ENCODE measurements at places on chromosomes 16 and 17.
A peak's percentile ranks its signal among the peaks of the same experiment; 100 is the strongest.

- no peak for DNase-seq
Observed at GRCh38 chr17:37239690-37240334, 136.0 kb upstream of the C17orf78 start.

- no peak for DNase-seq
Observed at GRCh38 chr17:65079489-65079900, 23.0 kb upstream of the GNA13 start.

GRCh38 chr17:70636517-70637133, 467.3 kb downstream of the KCNJ2 start:
- no peak for DNase-seq

GRCh38 chr16:51327001-51327400, 175.9 kb upstream of the SALL1 start:
- no peak for DNase-seq

DNA sequence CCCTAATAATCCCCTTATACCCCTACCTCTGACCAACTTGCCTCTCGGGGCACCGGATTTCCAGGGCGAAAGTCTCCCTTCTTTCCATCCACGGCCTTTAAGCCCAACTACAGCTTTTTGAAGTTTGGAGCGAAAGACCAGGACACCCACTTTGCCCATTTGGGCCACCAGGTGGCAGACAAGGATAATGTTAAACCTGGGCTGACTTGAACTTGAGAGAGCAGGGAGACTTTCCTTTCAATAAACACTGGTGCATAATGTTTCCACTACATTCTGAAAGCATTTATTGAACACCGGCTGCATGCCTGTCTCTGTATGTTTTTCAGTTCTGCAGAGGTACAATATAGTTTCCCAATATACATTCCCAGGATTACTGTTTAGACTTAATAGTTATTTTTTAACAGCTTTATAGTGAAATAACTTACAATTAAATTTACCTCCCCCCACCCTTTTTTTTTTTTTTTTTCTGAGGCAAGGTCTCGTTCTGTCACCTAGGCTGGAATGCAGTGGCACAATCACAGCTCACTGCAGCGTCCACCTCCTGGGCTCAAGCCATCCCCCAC, 6.9 kb upstream of the CES3 start:
- DNase-seq = peak; percentile 61

- DNase-seq = no peak
Observed at GRCh38 chr17:54494721-54495715, 405.6 kb upstream of the TOM1L1 start.

- no peak for DNase-seq
Observed at GRCh38 chr16:64061621-64062020, 1060.2 kb downstream of the CDH11 start.

- DNase-seq = no peak
Observed at GRCh38 chr17:82697808-82698064, 762 bp downstream of the RAB40B start.

DNA sequence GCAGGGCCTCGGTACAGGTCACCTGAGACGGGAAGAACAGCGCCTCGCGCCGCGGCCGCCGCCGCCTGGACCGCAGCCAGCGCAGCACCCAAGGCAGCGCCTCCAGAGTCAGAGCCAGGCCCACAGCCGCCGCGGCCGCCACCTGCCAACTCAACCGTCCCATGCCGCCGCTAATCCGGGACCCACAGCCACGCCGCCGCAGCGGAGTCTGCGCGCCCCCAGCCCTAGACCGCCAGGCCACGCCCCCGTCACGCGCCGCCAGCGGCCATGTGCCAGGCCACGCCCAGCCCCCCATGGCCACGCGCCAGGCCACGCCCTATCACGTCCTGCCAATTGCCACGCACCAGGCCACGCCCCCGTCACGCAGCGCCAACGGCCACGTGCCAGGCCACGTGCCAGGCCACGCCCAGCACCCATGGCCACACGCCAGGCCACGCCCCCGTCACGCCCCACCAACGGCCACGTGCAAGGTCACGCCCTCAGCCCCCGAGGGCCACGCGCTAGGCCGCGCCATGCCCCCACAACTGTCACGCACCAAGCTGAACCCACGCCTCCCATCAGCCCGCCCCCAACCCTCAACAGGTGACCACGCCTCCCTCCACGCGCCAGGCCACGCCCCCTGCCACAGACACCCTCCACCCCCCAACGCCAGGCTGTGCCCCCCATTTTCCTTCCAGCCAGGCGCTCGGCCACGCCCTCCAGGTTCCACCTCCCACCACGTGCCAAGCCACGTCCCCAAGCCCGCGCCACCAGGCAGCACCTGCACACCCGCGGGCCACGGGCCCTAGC, at the start of gene PLD6:
TSS of gene PLD6 (minus strand) at position 210 of the 789 bp plus-strand sequence. CDS start at position 163, 47 bp downstream.
- DNase-seq = peak; percentile 90

DNA sequence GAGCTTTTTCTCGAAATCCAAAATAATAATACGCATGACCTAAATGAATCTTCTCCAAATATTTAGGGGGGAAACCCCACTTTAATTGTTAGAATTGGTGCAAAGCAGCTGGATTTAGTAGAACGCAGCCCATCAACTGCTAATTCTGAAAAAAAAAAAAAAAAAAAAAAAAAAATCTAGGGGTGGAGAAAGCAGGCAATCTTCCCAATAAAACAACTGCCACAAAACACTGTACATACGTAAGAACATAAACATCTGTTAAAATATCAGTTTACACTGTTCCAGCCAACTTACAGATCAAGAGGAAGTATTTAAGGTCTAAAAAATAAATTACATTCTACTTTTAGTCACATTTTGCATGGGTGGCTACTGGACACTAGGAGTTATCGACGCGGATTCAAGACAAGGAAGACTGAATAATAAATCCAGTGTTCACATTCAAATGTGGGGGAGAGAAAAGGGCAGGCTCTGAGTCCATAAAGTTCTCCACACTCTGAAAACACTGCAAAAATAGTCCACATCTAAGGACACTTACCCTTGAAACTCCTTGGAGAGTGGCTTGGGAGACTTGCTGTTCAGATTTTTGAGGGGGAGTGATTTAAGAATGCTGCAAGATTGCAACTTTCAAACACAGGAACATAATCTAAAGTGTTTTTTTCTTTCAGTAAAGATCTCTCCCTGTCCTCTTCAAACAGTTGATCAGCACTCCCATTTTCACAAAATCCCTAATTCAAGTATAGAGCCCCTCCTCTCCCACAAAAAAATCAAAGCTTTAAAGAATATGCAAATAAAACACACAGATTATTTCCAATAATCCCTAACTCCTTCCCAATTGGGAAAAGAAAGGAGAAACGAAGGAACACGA, 1.3 kb downstream of the APPBP2 start:
- DNase-seq = no peak

DNA sequence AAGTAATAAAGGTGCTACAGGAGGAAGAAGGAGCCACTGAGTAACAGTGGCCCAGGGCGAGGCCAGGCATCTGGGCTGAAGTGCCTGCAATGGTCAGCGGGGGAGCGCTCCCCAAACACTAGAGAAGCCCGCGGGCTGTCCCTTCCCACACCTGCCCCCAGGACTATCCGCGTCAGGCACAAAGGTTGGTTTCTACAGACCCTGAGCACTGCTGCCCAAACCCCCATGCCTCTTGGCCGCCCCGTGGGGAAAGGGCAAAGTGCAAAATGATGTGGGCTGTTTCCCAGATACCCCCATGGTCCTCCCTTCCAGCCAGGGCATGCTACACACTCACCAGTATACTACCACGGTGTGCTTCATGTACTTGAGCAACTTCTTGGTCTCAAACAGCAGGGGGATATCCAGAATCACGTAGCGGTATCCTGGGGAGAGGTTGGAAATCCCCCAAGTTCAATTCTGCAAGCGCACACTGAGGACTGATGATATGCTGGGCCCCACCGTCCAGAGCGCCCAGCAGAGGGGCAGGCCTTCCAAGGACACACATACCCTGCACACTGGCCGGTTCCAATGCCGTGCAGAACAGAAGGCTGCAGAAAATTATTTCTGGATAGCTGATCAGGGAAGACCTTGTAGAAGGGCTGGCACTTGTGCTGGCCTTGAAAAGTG, 21.5 kb downstream of the DCAKD start:
- DNase-seq = no peak

- DNase-seq = no peak
Observed at GRCh38 chr17:50310455-50311111, 35.3 kb upstream of the XYLT2 start.

GRCh38 chr16:49755313-49755620, 100.6 kb downstream of the ZNF423 start:
- DNase-seq = no peak

DNA sequence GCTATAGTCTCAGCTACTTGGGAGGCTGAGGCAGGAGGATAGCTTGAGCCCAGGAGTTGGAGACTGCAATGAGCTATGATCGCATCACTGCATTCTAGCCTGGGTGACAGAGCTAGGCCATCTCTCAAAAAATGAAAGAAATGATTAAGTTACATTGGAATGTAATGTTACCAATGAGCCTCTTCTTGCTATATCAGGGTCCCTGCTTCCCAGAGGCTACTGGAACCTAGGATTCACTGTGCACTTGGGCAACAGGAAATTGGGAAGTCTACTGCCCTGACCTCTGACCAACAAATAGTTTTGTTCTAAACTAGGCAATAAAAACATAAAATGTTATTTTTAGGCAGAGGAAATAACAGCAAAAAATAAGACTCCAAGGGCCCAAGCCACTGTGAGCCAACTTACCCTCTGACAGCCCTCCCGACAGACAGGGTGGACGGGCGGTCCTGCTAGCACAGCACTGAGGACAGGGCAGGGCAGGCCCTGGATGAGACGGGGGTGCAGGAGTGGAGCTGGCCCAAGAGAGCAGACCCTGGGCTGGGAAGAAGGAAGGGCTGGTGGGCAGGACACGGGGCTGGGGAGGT, 27.5 kb downstream of the NSMCE1 start:
- no peak for DNase-seq

DNA sequence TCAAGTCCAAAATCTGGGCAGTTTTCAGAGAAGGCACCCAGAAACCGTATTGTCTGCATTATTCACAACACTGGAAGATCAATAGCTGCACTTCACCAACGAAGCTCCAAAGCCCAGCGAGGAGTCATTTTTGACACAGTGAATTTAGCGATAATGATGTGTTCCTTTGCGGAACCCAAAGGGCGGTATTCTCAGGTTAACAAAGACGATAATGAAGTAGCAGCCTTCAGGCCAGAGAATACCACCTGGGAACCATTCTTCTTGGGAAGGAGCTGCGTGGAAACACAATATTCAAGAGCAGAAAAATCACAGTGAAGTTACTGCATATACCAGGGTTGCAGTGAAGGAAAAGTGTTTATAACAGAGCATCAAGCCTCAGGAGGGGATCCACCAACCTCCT, 381.0 kb downstream of the TOX3 start:
- DNase-seq = no peak

- no peak for DNase-seq
Observed at GRCh38 chr17:41589301-41589700, 2.6 kb upstream of the KRT14 start.

DNA sequence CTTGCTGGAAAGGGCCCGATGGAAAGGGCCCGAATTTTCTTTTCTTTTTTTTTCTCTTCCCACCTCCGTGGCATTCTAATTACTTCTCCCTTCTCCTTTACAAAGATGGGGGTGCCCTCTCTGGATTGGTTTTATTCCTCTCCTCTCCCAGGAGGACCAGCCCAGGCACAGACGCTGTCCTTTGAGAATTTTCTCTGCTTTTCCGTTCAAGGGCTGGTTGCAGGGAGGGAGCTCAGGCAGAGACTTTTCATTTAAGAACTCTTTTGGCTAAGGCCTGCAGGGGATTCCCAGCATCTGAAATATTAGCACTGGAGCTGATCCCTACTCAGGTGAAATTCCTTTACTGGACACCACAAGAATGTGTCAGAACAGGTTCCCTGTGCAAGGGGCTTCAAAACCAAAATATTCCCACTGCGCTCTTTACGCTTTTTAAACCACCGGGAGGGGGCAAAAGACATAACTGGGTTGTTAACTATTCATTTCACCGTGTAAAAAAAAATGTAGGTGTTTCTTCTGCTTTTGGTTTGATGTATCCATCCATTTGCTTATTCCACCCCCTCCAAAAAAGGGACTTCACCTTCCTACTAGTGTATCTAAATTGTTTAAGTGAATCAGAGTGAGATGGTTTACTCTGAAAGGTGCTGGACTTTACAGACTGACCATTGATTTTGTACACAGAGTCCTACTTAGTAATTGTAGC, 1.4 kb downstream of the NFAT5 start:
- no peak for DNase-seq

DNA sequence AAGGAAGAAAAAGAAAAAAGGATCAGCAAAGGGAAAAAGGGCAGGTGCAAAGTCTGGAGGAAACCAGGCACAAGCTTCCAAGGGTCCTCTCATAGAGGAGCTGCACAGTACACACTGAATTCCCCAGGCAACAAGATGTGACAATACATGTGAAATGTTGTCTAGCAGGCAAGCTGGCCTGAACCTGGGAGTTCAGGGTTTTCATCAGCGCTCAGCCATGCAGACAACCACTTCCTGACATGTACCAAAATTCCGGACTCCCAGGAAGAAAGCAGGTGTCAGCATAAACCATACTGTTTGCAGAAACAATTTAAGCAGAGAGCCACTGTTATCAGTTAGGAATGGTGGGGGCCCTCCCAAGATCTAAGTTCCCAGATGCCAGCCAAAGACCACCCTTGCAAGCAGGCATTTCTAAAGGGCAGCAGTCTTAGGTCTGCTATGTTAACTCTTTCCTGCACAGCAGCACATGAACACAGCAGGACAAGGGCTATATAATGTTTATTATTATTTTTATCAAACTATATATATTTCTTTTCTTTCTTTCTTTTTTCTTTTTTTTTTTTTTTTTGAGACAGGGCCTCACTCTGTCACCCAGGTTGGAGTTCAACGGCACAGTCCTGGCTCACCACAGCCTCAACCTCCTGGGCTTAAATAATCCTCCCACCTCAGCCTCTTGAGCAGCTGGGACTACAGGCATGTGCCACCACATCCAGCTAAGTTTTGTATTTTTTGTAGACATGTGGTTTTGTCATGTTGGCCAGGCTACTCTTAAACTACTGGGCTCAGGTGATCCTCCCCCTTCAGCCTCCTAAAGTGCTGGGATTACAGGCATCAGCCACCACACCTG, 10.1 kb downstream of the TK2 start:
- DNase-seq = no peak

DNA sequence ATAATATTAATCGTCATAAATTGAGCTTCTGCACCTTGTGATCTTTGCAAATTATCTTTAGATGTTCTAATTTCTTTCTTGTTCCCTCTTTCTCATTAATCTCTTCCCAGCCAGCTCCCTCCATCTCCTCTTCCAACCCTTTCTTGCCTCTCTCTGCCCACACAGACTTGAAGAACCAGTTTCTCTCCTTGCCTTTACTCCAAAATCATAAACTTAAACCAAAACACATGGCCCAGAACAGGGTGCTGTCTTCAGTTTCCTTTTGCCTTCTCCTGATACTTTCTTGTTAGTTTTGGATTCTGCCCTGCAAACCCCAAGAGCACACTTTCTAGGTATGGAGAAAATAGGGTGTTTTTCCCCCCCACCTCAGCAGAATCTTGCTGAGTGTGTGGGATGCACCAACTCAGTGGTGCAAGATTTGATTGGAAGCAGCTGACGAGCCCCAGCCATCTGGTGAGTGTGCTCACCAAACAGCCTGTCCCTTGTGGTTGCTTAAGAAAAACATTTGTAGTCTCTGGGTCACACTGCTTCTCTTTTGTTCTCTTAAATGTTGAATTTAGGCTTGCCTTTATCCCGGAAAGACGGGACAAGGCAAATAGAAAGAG, 175.8 kb upstream of the MAF start:
- DNase-seq = no peak

Measured in activated T-helper 9 cell treated with anti-CD3 and anti-CD28 coated beads, Interleukin-2, amount 50 U/mL, for 16 hours (primary cell).